Stimulated activated CD4-positive, alpha-beta T cell treated with anti-CD3 and anti-CD28 coated beads, Interleukin-2, amount 100 ng/mL, for 4 hours (primary cell): ENCODE measurements at places on chromosomes 1 and 21.

DNA sequence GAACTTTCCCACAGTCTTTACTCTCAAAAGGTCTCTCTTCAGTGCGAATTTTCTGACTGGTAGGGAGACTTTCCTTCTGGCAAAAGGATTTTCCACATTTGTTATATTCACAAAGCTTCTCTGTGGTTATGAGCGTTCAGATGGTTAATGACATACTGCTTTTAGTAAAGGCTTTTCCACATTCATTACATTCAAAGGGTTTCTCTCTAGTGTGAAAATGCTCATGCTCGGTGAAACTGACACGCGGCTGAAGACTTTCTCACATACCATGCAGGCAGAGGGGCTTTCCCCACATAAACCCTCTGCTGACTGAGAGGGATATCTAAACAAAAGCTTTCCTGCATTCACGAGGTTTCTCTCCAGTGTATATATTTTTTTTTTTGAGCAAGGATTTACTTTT lies 9.9 kb upstream of the KLF18 start:
- DNase-seq, result no peak

- no peak for DNase-seq
Observed at GRCh38 chr1:229152311-229152710, 118.6 kb upstream of the RAB4A start.

DNA sequence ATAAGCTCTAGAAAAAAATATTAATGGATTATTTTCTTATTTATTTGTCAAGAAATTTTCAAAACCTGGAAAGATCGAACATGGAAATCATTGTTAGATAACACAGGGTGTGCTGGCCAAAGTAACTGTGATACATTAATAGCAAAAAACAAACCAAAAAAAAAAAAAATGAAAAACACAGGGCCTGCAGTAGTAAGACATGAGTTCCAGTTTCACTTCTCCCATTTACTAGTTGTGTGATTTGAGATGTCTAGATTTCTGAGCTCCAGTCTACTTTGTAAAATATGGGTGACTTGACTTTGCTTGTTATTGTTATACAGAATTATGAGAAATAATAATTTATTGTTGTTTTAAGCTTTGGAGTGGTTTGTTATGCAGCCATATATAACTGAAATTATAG lies 13.6 kb downstream of the FAM177B start:
- no peak for DNase-seq

DNA sequence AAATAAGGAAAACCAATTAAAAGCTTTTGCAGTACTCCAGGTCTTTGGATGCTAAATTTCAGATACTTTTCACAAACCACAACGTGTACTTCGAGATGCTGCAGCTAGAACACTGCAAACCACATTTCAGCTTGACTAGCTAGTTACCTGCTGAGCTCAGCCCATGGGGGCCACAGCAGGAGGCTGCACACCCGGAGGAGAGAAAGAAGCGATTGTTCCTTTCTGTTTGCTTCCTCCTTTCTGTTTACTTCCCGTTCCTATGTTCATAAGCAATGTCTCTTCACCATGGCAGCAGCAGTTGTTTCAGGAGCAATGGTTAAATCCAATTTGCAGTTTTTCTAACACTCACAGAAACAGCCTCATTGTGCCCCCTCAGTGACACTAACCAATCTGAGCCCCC lies 225.6 kb upstream of the FGGY start:
- DNase-seq, result no peak
